ENCODE measurements at places on chromosomes 16 and 17.
A peak's percentile ranks its signal among the peaks of the same experiment; 100 is the strongest.

DNA sequence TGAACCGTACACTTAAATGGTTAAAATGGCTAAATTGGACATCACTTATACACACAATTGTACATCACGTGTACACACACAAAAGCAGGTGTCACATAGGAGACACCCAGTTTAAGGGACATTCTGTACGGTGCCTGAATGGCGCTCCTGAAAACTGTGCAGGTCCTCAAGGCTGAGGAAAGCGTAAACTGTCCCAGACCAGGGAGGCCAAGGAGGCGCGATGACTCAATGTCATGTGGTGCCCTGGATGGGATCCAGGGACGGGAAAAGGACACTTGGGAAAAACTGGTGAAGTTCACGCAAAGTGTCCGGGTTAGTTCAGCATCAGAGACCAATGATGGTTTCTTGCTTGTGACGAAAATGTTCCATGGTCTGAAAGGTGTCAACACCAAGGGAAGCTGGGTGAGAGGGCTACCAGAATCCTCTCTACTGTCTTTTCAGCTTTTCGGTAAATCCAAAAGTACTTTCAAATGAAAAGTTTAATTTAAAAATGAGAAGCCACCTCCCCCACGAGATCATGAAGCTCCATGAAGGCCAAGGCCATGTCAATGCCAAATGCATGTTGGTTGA, 112.2 kb downstream of the CMIP start:
- no peak for DNase-seq

DNA sequence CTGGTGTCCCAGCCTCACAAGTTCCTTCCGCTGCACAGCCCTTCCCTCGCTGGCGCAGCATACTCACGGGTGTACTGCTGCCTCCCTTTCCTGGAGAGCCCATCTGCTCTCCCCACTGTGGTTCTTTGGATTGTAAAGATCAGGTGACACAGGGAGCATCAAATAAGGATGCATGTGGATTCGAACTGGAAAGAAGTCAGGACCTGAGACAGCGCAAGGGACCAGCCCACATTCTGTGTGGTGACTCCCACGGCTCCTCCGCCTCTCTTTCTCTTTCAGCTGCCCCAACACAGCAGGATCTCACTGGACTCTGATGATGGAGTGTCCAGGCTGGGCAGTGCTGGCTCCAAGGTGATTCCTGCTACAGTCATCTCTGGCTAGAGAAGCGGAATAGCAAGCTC, 8.1 kb downstream of the LDAF1 start:
- DNase-seq: peak; percentile 21

GRCh38 chr16:12458591-12459358, 344.9 kb downstream of the CPPED1 start:
- DNase-seq: no peak

- no peak for DNase-seq
These were observed 22.0 kb downstream of the MYO1D start for GRCh38 chr17:32854832-32855389.

DNA sequence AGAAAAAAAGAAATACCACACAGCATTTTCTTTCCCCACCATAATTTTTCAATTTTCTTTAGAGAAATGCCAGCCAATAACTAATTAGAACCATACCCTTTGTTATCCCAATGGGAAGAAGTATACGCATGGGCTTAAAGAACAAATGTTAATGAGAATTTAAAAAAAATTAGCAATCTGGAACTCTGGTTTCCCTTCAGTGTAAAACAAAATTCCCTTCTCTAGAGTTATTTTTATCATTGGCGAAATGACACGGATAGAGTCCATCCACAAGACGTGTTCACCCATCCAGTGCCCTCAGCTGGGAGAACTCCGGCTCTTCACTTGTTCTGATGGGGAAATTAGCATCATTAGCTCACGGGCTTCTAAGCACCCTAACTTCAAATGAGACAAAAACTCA, 3.3 kb downstream of the NXN start:
- DNase-seq: peak; percentile 19

DNA sequence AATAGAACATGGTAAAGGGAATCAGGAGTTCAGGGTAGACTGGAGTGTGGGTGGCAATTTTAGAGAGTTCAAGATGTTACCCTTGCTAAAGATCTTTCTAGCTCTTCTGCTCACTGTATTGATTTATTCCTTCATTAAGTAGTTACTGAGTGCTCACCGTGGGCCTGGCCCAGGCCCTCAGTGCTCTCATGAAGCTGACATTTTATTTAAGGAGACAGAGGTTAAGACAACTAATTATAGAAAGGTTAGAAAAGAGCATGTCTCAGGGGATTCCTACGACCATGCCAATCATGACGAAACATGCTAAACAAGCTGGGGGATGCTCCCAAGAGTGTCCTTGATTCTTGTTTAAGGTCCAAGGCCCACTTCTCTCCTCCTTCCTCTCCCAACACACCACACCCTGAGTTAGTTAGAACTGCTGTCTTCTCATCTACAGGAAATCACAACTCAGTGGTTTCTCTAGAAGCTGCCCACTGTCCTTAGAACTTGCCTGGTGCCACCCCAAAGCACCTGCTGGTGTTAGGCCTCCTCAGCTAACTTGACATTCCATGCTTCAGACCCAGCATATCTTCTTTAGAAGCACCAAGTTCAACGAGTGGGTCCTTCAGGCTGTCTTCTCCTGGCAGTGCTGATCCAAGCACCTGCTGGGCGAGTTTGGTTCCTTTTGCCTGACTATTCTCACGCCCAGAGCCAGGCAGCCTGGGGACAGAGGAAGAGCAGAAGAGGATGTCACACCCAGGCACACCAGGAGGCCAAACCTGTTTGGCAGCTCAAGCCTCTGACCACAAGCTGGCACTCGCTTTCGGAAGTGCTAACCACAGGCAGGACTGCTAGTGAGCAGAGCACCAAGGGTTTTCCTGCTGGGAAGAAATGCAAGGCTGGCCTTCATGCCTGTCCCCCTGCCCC, 79.0 kb downstream of the GAS7 start:
- DNase-seq: no peak
